Renal cortical epithelial cell (primary cell): ENCODE measurements at places on chromosomes 7 and 10. TPM values are rescaled to one million over a fixed set of nuclear protein-coding genes. Genes with fewer than 3 reads are reported as not detected.

DNA sequence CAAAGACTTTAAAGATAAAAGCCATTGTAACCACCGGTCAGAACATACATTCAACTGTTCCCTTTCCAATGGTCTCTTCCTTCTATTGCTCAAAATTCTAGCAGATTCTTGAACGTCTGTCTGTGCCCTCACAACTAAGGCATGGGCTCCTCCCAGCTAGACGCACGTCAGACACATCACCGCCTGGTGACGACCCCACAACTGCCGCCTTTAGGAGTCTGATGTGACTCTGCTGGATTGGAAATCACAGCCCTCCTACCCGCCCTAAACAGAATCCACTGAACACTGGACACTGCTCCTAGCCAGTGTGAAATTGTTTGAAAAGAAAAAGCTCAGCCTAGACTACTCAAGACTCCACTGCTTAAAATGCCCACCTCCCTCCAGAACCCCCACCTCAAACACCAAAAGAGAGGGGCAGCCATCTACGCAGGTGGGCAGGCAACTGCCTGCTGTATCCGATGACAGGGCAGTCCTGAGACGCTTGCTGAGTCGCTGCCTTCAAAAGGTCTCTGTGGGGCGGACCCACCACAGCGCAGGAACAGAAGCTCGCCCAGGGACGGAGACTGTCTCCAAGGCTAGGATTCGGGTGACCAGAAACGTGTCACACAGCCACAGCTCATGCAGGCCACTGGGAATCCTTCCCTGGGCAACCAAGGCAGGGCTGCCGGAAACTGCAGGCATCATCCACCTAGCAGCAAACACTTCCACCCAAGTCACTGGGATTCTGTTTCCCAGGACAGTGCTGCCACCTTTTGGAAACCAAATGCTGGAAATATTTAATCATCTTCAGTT, 34.7 kb downstream of the GSDME start:
- no peak for DNase-seq

DNA sequence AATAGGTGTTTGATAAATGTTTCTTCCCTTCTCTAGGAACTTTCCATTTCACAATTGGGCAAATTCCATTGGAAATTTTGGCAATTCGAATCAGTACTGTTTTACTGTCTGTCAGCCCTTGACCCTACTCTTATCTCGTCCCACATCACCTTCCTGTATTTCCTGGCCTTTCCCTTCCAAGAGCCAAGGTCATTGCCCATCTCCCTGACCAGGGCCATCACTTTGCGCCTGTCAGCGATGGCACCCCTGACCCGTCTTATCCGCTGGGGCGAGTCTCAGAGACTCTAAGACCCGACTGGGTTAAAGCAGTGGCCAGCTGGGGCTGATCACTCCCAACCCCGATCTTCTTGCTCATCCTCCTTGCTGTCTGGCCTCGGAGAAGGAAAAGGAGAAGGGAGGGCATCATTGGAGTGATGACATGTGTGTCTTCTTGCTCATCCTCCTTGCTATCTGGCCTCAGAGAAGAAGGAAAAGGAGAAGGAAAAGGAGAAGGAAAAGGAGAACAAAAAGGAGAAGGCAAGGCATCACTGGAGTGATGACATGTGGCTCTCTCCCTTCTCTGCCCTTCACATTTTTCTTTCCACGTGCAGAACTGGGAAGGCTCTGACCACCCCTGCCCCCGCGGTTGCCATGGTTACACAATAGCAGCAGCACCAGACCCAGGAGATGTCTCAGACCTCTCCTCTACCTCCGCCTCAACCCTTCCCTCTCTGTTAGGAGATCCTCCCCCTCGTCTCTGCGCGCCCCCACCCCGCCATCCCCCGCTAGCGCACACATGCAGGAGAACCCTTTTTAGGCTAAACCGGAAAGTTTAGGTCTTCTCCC, 2.0 kb downstream of the SEMA3D start:
- DNase-seq, result no peak

DNA sequence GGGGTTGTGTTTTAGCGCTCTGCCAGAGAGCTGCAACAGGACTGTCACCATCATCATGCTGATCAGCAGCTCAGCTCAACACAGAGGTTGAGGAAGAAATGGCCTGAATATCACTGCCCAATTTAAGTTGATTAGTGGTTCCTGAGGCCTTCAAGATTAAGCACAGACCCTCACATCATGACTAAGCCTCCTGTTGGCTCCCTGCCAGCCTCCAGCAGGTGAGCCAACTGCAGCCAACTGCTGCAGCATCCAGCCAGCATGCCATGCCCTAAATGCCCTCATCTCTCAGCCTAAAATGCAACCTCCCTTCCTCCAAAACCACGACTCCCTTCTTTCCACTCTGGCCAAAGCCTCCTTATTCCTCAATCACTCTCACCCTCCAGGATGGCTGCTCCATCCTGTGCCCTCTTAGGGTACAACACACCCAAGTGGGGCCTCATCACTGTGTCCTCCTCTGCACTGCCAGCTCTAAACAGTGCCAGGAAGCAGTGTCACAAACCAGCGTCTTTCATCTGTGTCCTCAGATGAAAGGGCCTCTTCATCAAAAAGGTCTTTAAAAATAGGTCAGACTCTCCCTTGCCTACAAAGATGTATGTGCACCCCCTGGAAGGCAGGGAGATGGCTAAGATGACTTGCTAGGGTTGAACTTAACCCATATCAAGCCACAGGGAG, 259.3 kb downstream of the ZEB1 start:
- DNase-seq, result no peak

DNA sequence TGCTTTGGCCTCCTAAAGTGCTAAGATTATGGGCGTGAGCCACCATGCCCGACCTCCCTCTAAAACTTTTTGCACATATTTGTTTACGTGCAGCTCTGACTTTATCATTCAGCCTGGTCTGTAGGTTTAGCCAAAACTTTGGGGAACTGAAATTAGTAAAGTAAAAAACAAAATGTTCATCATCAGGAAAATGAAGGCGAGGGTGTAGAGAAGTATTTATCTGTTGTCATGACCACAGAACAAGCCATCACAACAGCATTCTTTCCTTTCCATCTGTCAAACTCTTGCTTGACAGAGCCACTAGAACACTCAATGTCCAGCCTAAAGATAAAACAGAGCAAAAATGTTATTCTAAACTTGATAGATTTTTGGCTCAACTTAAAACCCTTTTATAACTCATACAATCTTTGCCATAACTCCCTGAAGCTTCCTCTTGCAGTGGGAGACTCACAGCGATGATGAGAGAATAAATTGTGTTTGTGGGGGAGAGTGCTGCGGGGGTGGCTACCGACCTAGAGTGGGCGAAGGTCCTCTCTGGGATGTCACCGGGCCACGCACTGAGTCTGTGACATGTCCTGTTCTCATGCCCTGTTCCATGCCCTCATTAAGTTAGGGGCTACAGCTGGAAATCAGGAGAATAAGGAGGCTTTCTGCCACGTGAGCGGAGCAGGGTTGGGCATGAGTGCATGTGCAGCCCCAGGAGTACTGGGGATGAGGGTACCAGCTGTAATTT, 58.6 kb upstream of the MKRN1 start:
- no peak for DNase-seq

GRCh38 chr7:101169838-101170551, 4.6 kb upstream of the VGF start:
- DNase-seq, result no peak

GRCh38 chr7:37705976-37706375, 22.4 kb downstream of the GPR141 start:
- DNase-seq, result no peak

Gene CRTAC1
- total RNA-seq, result 0.17 and 23.9 TPM in 2 replicates

- DNase-seq, result peak; percentile 84
These were observed 39.6 kb downstream of the SORCS3 start for GRCh38 chr10:104680467-104681401.
